ENCODE measurements at places on chromosomes 4 and X. TPM values are rescaled to one million over a fixed set of nuclear protein-coding genes. Genes with fewer than 3 reads are reported as not detected.

DNA sequence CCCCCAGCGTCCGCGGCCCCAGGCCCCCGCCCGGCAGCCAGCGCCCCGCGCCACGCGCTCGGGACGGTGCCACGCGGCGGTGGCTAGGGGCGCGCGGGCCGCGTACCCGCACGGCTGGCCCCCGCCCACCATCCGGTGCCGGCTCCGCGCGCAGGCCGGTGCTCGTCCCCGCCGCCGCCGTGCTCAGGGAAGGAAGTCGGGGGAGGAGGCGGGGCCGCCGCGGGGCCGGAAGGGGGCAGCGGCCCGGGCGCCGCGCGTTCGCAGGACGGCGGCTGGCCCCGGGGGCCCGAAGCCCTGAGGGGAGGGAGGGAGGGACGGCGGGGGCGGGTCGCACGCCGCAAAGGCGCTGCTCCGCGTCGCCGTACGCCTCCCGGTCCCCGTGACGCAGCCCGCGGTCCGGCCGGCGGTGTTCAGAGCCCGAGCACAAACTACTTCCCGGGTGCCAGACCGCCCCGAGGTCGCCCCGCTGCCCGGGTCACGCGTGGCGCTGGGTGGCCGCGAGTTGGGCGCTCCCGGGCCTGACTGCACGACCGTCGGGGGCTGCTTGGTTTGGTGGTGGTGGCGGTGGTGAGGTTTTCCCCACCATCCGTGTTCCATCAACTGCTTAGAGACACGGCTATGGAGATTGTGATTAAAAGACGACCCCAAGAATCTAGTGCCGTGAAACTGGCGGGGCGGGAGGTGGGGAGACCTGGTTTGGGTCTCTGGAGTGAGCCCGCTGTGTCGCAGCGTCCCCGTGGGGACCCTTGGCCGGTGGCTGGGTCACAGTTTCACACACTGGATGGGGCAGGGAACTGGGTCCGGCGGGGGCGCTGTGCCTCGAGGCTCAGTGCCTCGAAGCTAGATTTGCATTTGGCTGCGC, at the start of gene DCTD:
Gene DCTD, minus strand, starts transcription at position 205 of the 862 bp plus-strand sequence. CDS start 1,818 bp downstream, outside the sequence.
- DNase-seq: no peak

DNA sequence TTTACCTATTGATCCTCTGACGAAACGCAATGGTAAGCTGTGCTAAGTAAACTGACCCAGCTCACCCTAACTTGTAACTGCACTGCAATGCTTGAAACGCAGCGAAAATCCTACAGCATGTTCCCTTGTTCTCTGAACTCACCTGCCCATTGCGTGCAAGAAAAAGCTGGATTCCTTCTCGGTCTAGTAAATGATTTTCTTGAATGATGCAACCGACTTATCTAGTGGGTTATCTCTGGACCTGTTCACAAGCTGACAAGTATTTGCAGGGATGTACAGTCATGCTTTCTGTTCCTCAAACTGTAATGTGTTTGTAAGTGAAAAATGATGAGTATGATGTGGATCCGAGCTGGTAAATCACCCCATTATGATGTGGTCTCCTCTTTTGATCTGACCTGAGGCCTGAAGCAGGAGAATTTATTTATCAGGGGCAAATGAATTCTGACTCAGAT, 140.1 kb downstream of the BTC start:
- DNase-seq: no peak

GRCh38 chr4:37225778-37226177, 18.8 kb upstream of the NWD2 start:
- DNase-seq: no peak

- no peak for DNase-seq
These were observed 55.5 kb upstream of the CLCN4 start for GRCh38 chrX:10101269-10101668.

- DNase-seq: no peak
These were observed 788.0 kb downstream of the C4orf33 start for GRCh38 chr4:129883996-129884395.

- DNase-seq: no peak
These were observed 55.1 kb downstream of the SH3RF1 start for GRCh38 chr4:169215656-169216055.

- DNase-seq: no peak
These were observed 18.3 kb downstream of the RBBP7 start for GRCh38 chrX:16851827-16852226.

GRCh38 chr4:72951628-72952027, 117.9 kb downstream of the COX18 start:
- DNase-seq: no peak

DNA sequence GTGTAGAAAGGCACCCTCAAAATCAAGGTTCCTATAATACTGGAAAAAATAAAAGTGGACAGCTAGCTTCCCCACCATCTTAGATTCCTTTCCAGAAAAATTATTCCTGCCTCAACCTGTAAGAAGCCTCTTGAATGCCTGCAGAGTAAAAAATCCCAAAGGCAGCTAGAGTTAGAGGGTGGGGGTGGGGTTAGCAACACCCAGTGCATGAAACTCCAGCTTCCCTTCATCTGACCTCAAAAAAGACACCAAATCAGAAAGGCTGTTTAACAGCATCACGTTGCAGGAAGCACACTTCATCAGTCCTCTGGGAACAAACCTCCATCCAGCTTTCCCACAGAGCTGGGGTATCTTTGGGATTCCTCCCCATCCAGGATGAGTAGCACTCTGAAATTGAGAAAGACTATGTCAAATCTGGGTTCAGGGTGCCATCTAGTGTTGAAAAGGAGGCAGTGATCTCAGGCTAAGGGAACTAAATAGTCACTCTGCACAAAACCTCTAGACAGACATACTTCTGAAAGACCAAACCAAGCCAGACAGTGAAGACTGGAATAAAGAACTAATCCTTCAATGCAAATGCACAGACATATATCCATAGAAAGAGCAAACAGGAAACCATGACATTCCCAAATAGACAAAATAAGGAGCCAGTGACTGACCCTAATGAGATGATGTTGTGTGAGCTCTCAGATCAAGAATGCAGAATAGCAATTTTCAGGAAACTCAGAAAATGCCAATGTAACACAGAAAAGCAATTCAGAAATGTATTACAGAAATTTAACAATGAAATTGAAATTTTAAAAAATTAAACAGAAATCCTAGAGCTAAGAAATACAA, 97.9 kb downstream of the ARHGEF9 start:
- peak; percentile 1 for DNase-seq

- DNase-seq: no peak
These were observed 177.8 kb upstream of the IGFBP7 start for GRCh38 chr4:57287687-57288604.

- no peak for DNase-seq
These were observed 1.9 kb downstream of the GPC4 start for GRCh38 chrX:133413218-133413925.

- no peak for DNase-seq
These were observed at the start of gene DCLK2 for GRCh38 chr4:150078041-150078578. DCLK2 (plus strand) TSS chr4:150078445; CDS start chr4:150079028, 583 bp downstream.

DNA sequence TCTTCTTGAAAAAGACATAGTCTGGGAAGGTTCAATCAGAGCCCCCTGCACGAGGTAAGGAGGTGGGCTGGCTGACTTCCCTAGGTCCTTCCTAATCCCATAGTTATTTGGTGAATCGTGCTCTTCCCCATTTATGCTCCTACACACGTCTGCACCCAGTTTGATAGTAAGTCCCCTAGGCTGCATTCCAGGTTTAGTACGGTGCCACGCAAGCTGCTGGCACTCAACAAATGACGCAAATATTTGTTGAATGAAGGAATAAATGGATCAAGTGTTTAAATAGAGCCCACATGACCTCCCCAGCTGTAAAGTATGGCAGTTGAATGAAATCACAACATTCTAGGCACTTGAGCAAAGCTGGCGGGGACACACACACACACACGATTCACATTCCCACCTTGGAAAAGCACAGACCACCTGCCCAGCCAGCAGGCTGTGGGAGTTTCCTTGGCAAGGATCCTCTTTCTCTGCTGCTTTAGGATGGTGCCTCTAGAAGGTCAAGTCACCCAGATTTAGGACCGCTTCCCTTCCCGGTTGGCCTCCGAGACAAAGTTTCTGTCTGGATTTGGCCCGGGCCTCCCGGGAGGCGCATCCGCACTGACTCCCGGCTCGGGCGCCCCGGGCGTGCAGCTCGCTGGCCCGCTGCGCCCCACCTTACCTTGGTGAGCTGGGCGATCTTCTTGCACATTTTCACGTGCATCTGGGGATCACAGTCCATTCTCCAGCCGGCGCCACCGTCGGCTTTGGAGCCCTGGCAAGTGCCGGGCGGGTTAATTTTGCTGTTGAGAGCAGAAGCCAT, 721 bp downstream of the FAM184B start:
- DNase-seq: no peak

GRCh38 chr4:7624396-7624980, 189.8 kb upstream of the PSAPL1 start:
- DNase-seq: no peak

DNA sequence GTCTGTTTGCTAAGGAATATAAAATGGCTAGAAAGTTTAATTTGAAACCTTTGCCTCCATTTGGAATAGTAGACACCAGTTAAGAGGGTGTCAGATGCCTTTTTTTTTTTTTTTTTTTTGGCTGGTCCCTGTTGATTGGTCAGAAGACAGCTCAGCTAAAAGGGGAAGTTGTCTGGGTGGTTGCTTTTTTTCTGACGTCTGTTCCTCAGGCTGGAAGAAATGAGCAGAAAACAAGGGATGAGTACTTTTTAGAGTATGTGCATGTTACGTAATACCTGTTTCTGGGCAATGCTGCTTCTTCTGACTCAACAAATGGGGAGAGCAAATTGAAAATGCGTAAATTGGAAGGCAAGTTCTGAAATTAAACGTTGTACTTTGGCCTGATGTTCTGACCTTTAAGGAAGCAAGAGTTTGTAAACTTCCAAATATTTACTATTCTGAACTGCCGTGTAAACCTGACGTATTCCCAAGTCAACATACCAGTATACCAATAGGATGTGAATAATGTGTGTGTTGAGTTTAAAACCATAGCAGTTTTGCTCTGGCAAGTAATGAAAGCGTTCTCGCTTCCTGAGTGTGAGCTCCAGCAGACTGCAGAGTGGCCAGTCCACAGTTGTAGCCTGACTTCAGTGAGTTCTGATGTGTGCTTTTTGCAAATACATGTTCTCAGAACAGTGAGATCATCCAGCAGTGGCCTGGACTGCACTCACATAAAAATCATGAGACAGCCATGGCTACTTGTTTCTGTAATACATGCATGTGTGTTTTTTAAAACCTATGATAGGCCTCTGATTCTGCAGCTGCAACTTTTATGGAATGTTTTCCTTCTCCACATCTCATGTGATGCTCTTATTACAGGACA, 1.7 kb downstream of the SAT1 start:
- DNase-seq: no peak

DNA sequence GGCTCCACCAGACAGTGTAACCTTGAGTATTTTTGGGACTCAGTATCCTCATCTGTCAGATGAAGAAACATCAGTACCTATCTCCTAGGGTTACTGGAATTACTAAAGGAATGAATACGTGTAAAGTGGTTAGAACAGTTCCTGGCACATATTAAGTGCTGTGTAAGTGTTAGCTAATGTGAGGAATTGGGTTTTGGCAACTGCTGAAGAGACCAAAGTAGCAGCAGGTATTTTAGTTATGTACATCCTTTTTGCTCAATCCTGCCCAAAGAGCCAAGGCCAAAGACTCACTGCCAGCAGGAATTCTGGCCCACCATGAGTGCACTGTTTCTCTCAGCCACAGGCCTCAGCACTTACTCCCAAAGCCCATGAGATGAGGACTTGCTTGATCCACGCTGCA, 16.7 kb upstream of the MCF2 start:
- DNase-seq: no peak

DNA sequence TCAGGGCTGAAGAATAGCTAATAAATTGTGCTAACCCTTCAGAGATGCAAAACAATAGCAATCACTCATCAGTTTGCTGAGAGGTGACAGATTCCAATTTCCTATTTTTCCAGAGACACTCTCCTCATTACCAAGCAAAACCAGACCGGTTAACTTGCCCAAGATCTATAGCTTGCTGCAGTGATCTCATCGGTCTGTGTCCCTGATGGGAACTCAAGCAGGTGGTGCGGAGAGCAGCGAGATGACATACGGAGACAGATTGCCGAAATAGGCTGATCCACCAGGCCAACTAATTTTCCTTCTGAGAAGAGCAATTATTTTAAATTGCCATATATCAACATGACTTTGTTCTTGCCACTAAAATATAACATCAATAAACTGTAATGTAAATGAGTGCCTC, 10.5 kb upstream of the DCHS2 start:
- DNase-seq: no peak

- DNase-seq: no peak
These were observed 2.3 kb upstream of the C1QTNF7 start for GRCh38 chr4:15425520-15425919.

GRCh38 chrX:37425370-37425769, 76.2 kb downstream of the PRRG1 start:
- no peak for DNase-seq

- no peak for DNase-seq
These were observed 25.3 kb downstream of the GPC4 start for GRCh38 chrX:133389975-133390374.

DNA sequence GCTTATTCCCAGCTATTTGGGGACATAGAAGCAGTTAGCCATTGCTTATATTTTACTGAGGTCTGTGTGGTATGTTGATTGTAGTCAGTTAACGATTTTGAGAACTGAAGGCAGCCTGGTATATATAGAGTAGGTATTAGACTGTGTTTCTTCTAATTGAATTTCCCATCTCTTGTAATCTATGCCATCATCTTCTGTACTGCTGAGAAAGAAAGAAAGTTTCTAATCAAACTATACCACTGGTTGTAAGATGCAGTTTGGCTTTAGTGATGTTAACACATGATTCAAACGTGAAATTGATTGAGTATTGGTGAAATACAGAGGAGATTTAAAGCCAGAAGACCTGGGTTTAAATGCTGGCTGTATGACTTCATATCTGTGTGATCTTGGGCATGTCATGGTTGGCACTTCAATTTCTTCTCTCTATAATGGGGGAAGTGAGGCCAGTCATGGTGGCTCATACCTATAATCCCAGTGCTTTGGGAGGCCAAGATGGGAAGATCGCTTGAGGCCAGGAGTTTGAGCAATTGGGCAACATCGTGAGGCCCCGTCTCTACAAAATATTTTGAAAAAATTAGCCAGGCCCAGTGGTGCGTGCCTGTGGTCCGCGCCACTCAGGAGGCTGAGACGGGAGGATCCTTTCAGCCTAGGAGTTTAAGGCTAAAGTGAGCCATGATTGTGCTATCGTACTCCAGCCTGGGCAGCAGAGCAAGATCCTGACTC, 11.6 kb downstream of the HTT start:
- no peak for DNase-seq

DNA sequence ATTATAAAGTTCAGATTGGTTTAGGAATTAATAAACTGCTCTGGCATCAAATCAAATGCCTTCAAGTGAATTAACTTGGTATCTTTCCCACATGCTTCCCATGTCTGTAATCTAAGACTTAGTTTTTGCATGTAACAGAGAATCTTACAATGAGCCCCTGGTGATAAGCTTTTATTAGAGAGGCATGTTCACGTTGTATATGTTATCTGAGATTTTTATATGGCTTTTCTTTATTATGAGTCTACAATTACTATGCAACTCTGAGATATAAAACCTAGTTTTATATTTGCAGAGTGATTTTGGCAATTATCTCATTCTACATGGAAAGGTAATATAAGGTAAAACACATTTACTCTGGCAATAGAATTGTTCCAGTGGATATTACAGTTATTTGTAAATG, 1578.4 kb upstream of the IGFBP7 start:
- DNase-seq: no peak

Gene SLC7A11
- total RNA-seq: 3.1 TPM

Gene SPATA4
- total RNA-seq: not detected

Gene NWD2
- not detected for total RNA-seq

Gene NSG1
- total RNA-seq: 1.6 TPM

Gene KLHL2
- 17.4 TPM for total RNA-seq

Gene PHEX
- 0.07 TPM for total RNA-seq

Gene ARHGEF9
- 9.3 TPM for total RNA-seq

Gene DMRTC1B
- total RNA-seq: not detected

Gene CCDC120
- total RNA-seq: 4.0 TPM
